ENCODE measurements at places on chromosomes 3 and 15.

DNA sequence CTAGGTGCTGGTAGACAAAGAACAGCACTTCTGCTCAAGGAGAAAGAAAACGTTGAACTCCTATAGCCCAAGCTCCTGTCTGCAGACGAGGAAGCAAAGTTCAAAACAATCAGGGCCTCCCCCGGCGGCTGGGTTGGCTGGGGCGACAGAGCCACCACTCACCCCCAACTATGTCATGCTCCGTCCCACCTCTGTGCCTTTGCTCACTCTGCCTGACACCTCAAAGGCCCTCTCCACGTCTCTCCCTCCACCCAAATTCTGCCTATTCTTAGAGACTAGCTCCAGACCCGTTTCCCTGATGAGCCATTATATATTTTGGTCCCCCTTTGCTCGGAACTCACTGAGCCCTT is 304.3 kb downstream of the TLE3 start:
- no peak for DNase-seq

DNA sequence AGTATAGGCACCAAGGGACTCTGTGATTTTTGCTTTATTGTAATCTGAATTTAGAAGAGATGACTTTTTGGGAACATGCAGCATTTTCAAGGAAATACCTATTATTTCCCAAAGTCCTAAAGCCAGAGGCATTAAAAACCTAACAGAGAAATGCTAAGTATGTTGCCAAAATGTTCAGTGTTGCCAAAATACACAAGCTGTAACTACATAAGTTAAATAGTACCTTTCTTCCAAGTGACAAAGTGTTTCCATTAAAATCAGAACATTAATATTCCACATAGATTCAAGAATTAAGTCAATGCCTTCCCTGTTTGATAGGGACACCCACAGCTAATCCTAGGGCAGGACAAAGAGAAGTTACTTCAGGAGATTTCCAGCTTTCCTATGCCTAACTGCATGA is 42.0 kb downstream of the MKRN2 start:
- DNase-seq: no peak

DNA sequence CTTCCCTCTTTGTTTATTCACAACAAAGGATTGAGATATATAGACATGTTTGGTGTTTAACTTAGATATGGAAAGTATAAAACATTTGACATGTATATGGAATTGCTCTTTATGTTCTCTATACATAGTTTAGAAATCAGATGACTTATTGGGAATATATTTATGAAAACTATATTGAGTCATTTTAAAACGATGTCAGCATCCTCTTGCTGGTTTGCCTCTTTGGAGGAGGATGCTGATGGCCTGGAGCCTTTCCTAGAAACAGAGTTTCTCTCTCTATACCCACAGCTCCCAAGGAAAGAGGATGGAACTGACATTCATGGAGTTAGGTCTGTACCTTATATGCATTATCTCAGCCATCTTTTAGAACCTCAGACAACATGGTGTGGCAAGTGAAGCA is 40.3 kb downstream of the ZBTB38 start:
- no peak for DNase-seq

- no peak for DNase-seq
Observed at GRCh38 chr3:147574621-147575020, 165.5 kb downstream of the ZIC1 start.

- DNase-seq: no peak
Observed at GRCh38 chr3:133383175-133383574, 16.7 kb upstream of the BFSP2 start.

DNA sequence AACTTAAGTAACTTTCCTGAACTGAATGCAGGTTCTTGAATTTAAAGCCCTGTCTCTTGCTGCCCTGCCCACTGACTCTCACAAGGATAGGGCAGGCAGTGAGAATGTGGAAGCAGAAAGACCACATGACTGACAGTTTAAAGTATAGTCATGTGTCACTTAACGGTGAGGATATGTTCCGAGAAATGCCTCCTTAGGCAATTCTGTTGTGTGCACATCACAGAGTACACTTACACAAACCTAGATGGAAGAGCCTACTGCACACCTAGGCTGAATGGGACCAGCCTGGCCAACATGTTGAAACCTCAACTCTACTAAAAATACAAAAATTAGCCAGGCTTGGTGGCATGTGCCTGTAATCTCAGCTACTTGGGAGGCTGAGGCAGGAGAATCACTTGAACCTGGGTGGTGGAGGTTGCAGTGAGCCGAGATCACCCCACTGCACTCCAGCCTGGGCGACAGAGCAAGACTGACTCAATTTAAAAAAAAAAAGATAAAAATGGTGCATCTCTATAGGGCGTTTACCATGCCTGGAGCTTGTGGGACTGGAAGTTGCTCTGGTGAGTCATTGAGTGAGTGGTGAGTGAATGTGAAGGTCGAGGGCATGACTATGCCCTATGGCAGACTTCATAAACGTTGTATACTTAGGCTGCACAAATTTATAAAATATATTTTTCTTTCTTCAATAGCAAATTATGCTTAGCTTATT is 18.9 kb upstream of the COPG1 start:
- no peak for DNase-seq

- DNase-seq: no peak
Observed at GRCh38 chr3:30504939-30505338, 101.5 kb upstream of the TGFBR2 start.

DNA sequence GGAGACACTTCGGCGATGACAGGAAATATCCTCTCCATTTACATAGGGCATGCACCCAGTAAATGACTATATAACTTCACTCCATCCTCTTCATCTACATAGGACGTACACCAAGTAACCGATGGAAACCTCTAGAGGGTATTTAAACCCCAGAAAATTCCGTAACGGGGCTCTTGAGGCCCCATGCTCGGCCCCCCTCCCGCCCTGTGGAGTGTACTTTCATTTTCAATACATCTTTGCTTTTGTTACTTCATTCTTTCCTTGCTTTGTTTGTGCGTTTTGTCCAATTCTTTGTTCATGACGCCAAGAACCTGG is 7.5 kb upstream of the FAM107A start:
- DNase-seq: no peak

GRCh38 chr3:30578479-30578878 is 27.9 kb upstream of the TGFBR2 start:
- peak; percentile 26 for DNase-seq

GRCh38 chr15:64732156-64732860 is 43.1 kb downstream of the RBPMS2 start:
- DNase-seq: no peak

- no peak for DNase-seq
Observed at GRCh38 chr15:80105193-80105592, 45.7 kb downstream of the ZFAND6 start.

- no peak for DNase-seq
Observed at GRCh38 chr15:52808441-52808840, 18.3 kb upstream of the ONECUT1 start.

DNA sequence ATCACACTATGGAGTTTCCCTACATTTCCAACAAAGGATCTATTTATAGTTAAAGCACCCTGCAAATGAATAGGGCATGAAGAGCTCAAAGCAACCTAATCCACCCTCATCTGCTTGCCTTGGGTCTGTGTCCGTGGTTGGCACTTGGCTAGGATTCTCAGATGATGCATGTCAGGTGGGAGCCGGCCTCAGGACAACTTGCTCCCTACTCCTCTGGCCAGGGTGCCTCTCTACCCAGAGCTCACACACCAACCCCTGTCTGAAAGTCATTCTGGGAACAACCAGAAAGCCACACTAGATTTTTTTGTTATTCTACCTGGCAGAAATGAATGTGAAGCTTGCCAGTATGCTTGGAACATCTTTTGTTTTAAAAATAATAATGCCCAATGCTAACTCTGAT is 13.2 kb downstream of the ARHGEF3 start:
- no peak for DNase-seq

GRCh38 chr3:61231693-61232092 is 19.6 kb downstream of the FHIT start:
- DNase-seq: no peak

GRCh38 chr3:72329354-72329753 is 518.9 kb downstream of the SHQ1 start:
- peak; percentile 78 for DNase-seq

- DNase-seq: no peak
Observed at GRCh38 chr3:140917772-140918171, 23.9 kb upstream of the SLC25A36 start.

DNA sequence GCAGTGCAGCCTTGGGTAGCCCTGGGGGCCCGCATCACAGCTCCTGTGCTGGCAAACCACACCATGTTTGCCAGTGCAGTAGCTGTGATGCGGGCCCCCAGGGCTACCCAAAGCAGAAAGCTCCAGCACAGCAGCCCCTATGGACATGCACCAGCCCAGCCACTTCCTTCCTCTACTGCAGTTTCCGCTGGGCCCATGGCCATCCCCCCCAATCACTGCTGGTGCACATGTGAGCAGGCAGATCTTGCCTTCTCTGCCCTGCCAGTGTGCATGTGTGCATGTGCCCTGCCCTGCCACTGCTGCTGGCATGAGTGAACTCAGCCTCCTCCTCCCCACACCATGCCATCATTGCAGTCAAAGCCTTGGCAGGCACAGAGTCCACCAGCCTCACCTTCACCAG is 20.1 kb upstream of the MINAR1 start:
- no peak for DNase-seq

- peak; percentile 33 for DNase-seq
Observed at GRCh38 chr3:15892311-15893227, 94.8 kb upstream of the ANKRD28 start.

- no peak for DNase-seq
Observed at GRCh38 chr15:40397688-40398412, 7.7 kb upstream of the IVD start.
